ENCODE measurements at places on chromosomes 4 and X.
A peak's percentile ranks its signal among the peaks of the same experiment; 100 is the strongest.

DNA sequence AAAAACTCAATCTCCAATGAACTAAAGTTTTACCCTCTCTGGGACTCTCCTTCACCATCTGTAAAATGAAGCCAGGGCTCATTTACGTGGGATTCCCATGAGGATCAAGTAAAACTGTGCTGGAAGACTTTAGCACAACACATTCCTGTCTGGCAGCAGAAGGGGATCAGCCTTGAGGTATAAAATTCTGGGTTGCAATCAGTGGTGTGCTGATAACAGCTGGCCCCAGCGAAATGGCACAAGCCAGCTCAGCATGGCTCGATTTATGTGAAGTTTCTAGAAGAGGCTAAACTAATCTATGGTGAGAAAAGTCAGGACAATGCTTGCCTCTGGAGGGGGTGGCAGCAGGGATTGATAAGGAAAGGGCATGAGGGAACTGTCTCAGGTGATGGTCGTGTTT lies 28.4 kb downstream of the ZNF630 start:
- DNase-seq, result no peak

DNA sequence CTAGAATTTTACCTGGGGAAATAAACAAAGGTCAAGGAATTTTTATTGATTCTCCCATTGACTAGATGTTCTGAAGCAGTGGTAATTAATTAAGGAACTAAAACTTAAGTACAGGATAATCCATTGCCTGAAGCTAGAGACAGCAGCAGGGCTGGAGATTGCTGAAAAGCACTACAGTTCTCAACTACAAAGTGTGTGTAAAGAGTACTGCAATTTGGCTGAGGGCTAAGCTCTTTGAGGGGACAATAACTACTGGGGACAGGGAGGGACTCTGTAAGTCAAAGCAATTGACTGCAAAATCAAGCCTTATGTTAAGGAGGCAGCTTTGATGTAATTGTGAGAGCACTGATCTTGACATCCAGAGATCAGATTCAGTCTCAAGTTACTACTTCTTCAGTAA lies 260.4 kb downstream of the GALNTL6 start:
- no peak for DNase-seq

GRCh38 chr4:153271820-153272219 lies 67.6 kb downstream of the TRIM2 start:
- no peak for DNase-seq

GRCh38 chr4:156547891-156548290 lies 423.7 kb downstream of the PDGFC start:
- peak; percentile 19 for DNase-seq

- DNase-seq, result no peak
These were observed 90.4 kb upstream of the NUDT10 start for GRCh38 chrX:51242212-51242611.

GRCh38 chrX:47846040-47846439 lies 9.3 kb downstream of the ZNF81 start:
- DNase-seq, result no peak

- peak; percentile 70 for DNase-seq
These were observed 490 bp downstream of the RWDD4 start for GRCh38 chr4:183658362-183659028.

GRCh38 chr4:15405018-15405417 lies 22.8 kb upstream of the C1QTNF7 start:
- DNase-seq, result no peak

Measured in kidney tubule cell (primary cell).